Occipital lobe (tissue), 3 donors: ENCODE measurements at places on chromosomes 5 and 9.

DNA sequence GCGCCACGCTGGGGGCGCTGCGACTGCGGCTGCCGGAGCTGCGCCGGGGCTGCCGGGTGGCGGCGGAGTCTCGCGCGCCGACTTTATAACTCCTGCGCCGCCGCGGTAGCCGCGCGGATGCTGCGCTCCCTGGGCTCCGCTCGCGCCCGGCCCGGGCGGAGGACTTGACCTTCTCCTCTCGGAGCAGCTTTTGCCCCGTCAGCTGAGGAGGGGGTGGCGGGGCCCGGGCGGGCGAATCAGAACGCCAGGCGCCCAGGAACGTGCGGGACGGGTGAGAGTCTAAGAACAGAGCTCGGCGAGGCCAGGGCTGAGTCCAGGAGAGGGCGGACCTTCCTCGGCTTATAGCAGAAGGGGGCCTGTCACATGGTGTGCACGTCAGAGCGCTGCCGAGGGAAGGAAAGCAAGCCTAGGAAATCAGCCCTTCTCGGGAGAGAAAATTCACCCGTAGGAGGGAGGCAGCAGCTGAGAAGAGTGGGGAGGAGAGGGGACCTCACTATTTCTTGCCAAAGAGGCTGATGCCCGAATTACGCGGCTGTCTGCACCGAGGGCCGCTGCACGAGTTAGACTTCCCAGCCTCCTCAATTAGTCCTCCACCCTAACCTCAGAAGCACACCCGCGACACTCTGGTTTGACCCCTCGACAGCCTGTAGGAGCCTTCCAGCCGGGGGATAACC, at the start of gene FOXD1:
Gene FOXD1 (minus strand): TSS at position 315 of the 674 bp plus-strand sequence. CDS start 415 bp downstream, outside the sequence.
- DNase-seq: no peak

DNA sequence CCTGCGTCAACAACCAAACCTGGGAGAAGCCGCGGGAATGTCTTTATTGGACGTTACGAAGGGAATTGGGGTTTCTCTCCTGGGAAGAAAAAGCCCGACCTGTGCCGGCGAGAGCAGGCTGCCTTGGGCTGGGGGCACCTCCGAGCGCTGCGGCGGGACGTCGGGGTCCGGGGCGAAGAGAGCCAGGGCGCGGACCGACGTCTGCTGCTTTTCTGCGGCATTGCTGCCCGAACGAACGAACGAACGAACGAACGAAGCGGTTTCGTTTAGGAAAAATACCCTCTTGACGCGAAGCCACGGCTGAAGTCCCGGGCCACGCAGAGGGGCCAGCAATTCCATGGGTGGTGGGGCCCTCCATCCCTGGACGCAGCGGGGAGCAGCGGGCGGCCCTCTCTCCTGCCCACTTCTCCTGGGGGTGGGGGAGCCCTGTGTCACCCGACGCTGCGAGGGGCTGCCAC, 4.8 kb upstream of the PITX1 start:
- DNase-seq: no peak

DNA sequence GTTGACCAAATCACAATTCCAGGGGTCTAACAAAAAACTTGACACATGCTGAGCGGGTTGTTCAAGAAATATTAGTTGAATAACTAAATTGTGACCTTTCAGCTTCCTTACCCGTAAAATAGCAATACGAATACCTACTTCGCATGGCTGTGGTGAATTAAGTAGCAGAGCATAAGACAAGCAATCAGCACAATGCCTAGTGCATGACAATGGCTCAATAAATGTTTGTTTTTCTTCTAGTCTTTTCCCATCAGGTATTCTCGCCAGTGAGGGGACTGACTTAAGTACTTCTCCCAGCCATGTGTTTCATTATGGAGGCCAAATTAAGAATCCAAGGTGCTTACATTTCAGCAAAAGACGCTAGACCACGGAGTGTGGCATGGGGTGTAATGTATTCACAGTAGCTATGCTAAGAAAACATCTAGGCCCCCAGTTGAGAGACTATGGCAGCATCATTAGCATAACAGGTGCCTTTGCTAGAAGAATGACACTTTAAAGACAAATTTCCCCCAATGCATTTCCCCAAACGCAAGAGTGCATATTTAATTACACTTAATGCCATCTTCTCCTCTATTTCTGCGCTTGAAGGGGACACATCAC, 145.9 kb downstream of the ASTN2 start:
- DNase-seq: no peak

DNA sequence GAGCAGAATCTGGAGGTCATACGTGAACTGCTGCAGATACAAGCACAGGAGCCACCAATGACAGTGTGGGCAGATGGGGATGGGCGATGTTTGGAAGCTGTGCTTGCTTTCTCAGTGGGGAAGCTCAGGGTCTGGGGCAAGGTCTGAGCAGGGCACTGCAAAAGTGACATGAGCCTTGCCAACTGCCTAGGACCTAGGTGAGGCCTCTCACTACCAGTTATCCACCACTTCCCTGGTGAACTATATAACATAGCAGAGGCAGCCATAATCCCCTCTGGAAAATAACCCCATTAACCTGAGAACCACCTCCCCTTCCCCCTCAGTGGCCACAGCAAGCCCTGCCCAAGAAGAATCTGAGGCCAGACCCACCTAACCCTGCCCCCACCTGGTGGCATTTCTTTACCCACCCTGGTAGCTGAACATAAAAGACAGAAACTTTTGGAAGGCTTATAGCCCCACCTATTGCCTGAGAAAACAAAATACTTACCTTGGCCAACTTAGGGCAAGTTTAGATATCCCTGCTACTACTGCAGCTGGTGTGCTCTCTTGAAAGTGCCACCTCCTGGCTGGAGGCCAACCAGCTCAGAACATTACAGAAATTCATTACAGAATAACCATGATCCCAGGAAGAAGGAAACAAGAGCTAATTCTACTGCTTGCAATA, 18.8 kb upstream of the SPEF2 start:
- no peak for DNase-seq

- DNase-seq: no peak
Observed at GRCh38 chr5:153565822-153566221, 75.4 kb downstream of the GRIA1 start.

GRCh38 chr5:51860532-51861018, 477.3 kb downstream of the ISL1 start:
- no peak for DNase-seq

DNA sequence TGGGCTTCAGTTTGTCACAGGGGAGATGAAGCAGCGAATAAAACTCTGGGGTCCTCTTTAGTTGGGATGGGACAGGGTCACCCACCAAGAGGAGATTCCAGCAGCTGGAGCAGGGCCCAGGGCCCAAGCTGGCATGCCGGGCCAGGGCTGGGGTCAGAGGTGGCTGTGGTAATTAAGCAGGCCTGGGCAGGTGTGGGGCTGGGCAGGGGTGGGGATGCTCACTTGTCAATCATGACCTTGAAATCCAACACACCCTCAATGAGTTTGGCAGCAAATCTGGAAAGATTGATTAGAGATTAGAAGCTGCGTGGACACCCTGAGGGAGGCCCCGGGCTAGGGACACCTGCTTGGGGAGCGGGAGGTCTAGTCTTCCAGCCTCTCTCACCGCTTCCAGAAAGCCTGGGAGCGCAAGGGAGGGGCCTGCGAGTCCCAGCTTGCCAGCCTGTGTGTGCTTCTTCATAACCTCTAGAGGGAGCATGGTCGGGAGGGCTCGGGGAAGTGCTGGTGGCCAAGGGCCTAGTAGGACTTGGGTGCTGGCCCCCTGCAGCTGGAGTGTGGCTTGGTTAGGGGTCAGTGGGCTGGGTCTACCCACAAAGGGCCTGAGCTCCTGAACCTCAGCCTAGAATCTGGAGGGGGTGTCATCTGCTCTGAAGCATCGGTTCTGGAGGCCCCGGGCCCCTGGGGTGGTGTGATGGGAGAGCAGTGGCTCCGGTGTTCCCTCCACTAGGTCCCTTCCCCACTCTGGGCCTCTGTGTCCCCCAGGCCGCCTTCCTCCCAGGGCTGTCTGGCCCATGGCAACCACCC, 7.6 kb downstream of the CRAT start:
- no peak for DNase-seq

GRCh38 chr5:149759986-149760853, 30.1 kb downstream of the PPARGC1B start:
- DNase-seq: no peak

DNA sequence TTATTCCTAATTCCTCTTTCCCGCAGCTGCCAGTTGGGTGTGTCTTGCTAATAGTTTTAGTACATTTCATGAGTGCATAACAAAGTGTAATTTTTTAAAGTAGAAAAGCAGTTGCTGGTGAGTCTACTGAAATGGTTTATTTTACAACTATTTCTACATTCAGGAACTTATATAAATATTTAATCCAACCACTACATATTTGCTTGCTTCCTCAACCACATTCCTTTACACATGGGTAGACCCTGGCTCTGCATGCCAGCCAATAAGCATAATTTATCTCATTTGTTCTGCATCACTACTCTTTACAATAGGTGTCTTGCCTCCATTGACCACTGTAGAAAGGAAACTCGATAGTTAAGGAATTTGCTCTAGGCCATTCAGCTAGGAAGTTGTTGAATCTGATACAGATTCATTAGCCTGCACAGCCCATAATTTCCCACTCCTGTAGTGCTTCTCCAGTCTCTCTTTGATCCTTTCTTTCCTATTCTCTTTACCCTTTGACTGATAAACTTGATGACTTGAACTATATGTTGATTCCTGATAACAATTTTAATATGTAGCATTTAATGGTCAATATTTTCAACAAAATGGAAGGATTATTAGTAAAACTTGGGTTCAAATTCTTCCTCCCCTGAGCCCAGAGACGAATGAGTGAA, 342.5 kb upstream of the ACTBL2 start:
- no peak for DNase-seq

DNA sequence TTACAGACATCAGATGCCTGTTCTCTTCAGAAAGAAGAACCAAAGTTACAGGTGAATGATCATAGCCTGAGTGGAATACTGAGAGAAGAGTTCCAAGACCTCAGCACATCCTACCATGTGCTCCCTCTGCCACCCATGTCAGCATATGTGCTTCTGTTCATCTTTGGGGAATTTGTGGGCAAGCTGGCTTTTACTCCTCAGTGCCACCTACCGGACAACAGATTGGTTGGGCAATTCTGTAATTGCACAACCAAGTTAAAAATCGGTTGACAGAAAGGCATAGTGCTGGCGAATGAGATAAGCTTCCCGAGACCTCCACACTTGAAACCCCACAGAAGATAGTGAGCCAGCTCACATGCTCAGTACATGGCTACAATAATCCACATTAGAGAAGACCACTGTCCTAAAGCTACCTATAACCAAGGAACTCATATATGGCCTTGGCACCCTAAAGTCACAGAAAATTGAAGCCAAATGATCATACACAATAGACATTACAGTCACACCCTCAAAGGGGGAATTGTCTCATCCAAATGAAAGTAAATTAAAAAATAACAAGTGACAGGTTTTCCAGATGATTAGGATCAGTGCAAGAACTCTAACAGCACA, 1238.0 kb upstream of the NUDT12 start:
- no peak for DNase-seq

GRCh38 chr9:6552498-6553121, 92.9 kb downstream of the GLDC start:
- DNase-seq: no peak

- peak; percentile 31 for DNase-seq
Observed at GRCh38 chr9:105385381-105385985, 62.4 kb upstream of the FSD1L start.

DNA sequence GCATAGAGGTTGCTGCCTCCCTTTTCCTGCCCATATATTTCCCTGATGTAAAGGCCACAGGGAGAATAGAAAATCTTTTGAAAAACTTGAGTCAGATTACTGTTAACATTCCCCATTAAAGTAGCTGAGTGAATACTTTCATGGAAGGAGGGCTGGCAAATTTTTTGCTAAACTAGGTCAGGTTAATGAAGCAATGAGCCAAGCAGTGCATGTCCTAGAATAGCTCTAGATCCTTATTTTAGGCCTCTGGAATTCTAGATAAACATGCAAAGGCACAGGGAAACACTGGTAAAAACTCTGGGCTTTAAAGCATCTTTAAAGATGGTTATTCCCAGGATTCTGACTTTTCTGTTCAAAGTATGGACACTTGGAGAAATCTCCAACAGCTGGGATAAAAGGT, 27.9 kb downstream of the TTC1 start:
- no peak for DNase-seq

- DNase-seq: peak; percentile 9
Observed at GRCh38 chr9:100601216-100601615, 23.3 kb downstream of the CAVIN4 start.

DNA sequence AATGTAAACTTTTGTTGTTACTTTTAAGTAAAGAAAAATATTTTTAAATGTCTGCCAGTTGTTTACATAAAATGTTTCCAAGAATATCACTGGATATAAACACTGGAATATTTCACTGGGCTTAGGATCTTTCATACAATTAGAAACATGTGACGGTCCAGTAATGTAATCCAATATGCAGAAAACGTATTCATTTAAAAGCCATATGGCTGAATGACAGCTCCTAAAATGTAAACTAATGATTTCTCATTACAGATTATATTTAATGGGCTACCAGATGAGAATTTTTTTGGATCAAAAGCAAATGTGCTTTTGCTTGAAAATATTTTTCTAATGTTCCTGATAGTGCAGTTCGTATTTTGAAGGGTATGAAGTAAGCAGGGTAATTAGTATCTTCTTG, 124.3 kb downstream of the TTC39B start:
- DNase-seq: no peak

DNA sequence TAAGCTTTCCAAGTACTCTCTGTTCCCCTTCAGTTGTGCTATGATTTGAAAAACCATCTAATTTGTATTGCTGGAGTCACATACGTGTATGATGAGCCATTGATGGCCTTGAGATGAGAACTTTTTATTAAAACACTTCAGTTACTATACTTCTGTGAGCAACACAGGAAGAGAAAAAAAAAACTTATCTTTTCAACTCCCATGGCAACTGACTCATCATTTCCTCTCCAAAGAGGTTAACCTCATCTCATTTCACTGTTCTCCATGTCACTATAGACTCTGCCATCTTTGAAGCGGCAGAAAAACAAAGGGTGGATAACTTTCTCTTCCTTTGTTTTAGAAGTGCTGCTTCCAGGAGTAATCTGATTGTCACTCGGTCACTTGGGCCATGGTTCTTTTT, 104.3 kb upstream of the PCSK1 start:
- DNase-seq: no peak

GRCh38 chr5:177366528-177367322, 9.0 kb downstream of the RGS14 start:
- DNase-seq: no peak

GRCh38 chr5:82050955-82051354, 79.1 kb downstream of the ATG10 start:
- no peak for DNase-seq

DNA sequence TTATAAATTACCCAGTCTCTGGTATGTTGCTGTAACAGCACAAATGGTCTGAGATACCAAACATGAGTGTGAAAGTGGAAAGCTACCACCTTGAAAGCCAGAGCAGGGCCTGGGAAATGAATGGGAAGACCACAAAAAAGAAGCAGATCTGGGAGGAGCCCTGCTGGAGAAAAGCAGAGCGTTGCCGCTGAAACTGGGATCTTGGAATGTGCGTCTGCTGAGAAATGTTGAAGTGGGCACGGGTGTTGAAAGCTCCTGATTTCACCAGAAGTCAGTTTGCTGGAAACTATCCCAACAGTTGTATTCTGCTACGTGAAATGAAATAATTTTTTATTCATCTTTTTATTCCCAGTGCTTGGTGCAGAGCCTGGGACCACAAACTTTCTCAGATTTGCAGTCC, 40.0 kb downstream of the NUDT12 start:
- DNase-seq: no peak
